H1 (cell line): ENCODE measurements at places on chromosomes 13 and 19.

DNA sequence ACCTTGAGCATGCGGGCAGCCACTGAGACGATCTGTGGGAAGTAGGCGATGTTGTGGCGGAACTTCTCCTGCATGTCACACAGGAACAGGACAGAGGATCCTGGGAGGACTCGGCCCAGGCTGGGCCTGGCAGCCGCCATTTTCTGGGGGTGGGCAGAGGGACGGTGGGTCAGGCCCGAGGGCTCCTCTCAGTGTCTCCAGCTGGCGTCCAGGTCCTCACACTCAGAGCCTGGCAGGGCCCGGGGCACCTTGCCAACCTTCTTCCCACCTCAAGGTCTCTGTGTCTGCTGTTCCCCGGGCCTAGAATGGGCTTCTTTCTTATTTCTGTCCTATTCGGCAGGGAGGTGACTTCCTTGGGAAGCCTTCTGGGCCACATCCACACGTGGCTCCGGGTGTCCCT lies 5.1 kb downstream of the ISOC2 start:
- no peak for DNase-seq

- no peak for DNase-seq
Measured at GRCh38 chr19:37867831-37868230, 38.6 kb downstream of the WDR87 start.

GRCh38 chr19:48442116-48443035 lies 3.4 kb upstream of the GRWD1 start:
- DNase-seq: no peak

DNA sequence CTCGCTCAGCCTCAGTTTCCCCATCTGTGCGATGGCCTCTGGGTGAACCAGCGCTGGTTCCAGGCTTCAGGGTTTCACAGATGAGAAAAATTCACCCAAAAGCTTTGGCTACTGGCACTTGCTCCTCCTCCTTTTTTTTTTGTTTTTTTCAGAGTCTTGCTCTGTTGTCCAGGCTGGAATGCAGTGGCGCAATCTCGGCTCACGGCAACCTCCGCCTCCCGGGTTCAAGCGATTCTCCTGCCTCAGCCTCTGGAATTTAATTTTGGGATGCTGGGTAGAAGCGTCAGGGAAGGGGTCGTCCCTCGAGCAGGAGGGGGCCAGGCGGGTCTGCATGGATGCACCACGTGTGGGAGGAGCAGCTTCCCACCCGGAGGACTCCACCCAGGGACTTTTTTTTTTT lies 7.0 kb downstream of the PRSS57 start:
- no peak for DNase-seq

DNA sequence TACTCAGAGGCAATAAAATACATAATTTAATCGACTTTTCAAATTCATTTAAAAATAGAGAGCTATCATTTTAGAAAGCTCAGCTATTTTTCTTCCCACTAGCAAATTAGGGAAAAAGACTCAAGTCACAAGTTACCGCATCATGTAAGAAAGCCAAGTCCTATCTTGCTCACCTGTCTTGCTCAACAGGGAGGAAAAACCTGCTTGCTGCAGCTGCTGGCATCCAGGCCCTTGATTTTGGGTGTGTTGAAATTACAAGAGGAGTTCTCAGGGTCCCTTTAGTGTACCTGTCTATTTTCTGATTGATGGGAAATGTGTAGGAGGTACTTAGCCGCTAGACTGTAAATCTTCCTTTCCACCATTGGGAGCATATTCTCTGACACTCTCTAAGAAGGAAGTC lies 22.2 kb downstream of the SLC10A2 start:
- no peak for DNase-seq

- no peak for DNase-seq
Measured at GRCh38 chr13:48160606-48161278, 65.8 kb upstream of the MED4 start.

- DNase-seq: no peak
Measured at GRCh38 chr13:31046711-31047279, 114.3 kb downstream of the TEX26 start.

DNA sequence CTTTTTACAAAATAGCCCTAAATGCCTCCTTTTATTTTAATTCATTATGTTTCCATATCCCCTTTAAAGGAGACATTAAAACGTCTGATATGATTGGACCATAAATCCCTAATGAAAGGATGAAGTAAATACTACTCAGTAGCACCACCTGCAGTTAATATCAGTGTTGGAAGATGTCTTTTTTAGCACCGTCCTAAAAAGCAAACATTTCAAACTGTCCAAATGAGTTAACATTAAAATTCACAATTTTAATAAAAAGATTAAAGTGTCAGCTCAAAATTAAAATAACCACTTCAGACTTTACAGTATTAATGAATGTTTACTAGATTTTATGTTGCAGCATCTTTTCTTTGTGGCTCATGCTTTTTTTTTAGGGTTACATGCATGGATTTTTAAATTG lies 12.3 kb downstream of the ZNF507 start:
- no peak for DNase-seq

GRCh38 chr19:16897029-16897855 lies 8.4 kb downstream of the F2RL3 start:
- DNase-seq: peak; percentile 90

DNA sequence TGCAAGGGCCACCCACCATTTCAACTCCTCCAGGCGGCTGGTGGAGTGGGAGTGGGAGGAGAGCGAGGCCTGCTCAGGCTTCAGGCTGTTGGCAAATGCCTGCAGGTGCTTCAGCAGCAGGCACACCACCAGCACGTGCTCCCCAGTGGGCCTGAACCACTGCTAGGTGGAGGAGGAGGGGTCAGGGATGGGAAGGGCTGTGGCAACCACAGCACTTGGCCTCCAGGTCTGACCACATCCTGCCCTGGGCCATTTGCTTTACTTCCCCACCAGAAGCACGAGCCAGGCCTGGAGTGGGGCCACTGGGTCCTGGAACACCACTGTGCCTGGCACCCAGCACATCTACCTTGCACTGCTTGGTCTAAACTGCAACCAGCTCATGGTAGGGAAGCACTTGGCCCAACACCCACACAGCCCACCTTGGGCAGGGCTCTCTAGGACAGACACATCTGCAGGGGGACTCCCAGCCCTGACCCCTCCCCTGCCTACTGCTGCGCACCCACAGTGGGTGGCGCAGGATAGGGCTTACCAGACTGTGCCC lies 26.2 kb downstream of the TUBA3C start:
- DNase-seq: no peak

DNA sequence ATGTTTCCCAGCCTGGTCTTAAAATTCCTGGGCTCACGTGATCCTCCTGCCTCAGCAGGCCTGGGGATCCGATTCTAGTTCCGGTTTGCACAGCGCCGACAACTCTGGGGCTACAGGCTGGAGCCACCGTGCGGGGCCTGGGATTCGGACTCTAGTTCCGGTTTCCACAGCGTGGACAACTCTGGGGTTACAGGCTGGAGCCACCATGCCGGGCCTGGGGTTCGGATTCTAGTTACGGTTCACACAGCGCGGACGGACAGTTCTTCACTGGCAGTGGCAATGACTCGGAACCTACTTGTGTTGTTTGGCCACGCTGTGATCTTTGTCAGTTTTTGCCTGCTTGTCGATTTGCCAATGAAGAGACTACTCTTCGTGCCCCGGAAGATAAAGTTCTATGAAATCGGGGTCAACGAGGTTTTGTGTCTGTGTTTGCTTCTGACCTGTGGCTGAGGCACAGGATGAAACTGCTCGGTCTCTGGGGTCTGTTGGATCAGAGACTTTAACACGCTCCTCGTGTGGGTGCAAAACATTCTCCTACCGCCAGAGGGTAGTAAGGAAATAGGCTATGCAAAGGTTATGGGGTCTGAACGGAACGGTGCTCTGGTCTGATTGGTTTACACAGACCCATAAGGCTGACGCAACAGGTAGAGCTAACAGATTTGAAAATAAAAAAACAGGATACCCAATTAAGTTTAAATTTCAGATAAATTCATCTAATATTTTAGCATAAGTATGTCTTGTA lies 12.1 kb upstream of the ZSCAN1 start:
- DNase-seq: no peak

DNA sequence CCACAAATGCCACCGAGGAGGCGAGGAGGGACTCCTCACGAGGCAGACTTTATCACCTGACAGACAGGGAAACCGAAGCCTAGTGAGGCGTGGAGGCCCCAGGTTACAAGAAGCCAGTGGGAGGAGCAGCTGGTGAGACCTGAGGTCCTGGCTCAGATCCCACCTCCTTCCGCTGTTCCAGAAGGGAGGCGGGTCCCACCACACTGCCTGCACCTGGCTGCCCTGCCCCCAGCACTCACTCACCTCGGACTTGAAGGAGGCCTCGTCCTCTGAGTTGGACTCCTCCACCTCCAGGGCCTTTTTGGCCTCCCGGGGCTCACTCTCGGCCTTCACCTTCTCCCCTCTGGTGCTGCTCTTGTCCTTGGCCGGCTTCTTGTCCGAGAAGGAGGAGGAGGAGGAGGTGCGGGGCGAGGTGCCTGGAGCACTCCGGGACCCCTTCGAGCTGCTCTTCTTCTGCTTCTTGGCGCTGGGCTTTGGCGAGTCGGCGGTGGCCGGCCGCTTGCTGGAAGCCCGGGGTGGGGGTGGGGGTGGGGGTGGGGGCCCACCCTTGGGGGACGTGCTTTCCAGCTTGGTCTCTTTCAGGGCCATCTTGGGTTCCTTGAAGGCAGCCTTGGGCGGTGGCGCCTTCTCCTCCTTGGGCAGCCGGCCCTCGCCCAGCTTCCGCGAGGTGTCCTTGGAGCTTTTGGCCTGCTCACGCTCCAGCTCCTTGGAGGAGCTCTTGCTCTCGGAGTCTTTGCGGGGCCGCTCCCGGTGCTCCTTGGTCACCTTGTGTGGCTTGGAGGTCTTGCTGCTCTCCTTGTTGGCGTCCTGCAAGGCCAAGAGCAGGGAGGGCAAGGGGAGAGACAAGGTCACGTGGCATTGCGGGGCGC lies 57.7 kb downstream of the MLLT1 start:
- DNase-seq: no peak

GRCh38 chr13:45367358-45367757 lies 26.4 kb upstream of the TPT1 start:
- DNase-seq: peak; percentile 66

GRCh38 chr13:26412936-26413716 lies 144.4 kb upstream of the WASF3 start:
- DNase-seq: no peak

GRCh38 chr19:2888731-2889224 lies 11.9 kb upstream of the ZNF57 start:
- DNase-seq: no peak

- no peak for DNase-seq
Measured at GRCh38 chr13:109922518-109922917, 136.1 kb upstream of the IRS2 start.

- no peak for DNase-seq
Measured at GRCh38 chr13:41312176-41312500, 1.1 kb downstream of the NAA16 start.

GRCh38 chr13:50484472-50485113 lies 358.9 kb downstream of the DLEU7 start:
- no peak for DNase-seq

- no peak for DNase-seq
Measured at GRCh38 chr13:29129616-29130015, 309.5 kb downstream of the MTUS2 start.

- DNase-seq: no peak
Measured at GRCh38 chr19:7435586-7435985, 53.2 kb downstream of the PEX11G start.

DNA sequence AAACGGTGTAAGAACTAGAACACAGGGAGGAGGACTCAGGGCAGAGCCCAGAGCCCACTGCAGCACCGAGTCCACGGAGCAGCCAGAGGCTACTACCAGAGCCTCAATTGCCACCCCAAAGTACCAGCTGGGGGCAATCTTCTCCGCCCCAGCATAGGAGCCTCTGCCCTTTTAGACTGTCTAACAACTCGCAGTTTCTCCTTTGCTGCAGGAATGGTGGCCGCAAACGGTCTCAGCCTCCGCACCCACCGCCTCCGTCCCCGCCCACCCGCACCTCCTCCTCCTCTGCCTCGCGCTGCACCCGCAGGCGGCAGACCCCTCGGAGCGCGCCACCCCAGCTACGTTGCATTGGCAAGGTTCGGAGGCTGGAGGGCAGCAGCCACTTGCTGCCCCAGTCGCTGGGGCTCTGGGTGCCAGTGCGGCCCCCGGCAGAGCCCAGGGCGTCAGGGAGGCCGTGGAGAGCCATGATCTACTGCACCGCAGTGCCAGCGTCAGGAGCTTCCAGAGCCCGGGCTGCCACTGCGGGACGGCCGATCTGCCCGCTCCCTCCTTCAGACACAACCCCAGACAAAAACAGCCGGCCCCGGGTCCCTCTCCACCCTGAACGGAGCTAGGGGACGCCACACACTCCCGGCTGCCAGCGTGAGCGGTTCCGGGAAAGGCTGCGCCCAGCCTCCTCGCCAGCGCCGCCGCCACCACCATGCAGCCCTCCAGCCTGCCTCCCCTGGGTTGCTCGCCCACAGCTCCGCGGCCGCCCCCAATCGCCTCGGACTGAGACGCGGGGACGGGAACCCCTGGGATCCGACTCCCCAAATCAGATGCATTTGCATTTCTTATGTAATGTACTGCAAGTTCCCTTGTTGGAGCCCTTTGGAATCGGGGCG lies 1.8 kb downstream of the FGF14 start:
- no peak for DNase-seq

- no peak for DNase-seq
Measured at GRCh38 chr19:46035986-46036743, 4.6 kb downstream of the IGFL4 start.

DNA sequence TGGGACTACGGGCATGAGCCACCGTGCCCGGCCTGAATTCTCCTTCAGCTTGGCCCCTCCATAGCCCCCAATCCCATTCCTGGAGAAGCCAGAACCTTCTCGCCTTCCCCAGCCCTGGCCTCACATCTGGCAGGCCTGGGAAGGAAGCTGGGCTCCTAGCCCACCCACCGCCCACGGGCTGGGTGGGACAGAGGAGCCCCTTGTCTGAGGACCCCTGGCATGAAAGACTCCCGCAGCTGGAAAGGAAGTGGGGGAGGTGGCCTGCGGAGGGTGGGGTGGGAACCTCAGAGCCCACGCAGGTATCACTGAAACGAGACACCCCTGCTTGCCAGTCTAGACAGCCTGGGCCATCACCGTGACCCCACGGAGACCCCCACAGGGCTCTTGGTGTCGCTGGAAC lies 7.7 kb upstream of the NANOS3 start:
- DNase-seq: no peak

GRCh38 chr13:59337070-59337469 lies 826.7 kb downstream of the DIAPH3 start:
- DNase-seq: no peak

DNA sequence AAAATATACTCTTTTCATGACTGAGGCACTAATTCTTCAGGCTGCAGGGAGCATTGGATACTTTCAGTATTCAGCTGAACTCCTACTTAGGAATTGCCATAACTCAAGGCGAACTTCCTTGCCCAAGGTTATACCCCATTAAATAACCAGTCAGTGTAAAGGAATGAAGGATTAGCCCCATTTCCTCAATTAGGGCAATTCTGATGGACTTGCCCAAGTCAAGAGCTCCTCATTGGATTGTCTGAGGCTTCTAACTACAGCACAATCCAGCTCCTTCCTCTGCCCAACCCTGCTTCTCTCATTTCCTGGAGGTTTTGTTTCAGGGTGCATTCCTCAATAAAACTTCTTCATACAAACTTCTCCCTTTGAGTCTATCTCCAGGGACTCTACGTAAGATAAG lies 329.2 kb downstream of the LIG4 start:
- no peak for DNase-seq

- DNase-seq: peak; percentile 91
Measured at GRCh38 chr13:38686577-38687245, at the start of gene FREM2. Gene FREM2 (plus strand): TSS chr13:38687077. CDS start chr13:38687345, 268 bp downstream.
